Activated effector memory CD4-positive, alpha-beta T cell treated with anti-CD3 and anti-CD28 coated beads, Interleukin-2, amount 50 U/mL, for 16 hours (primary cell): ENCODE measurements at places on chromosomes 2 and 18.

DNA sequence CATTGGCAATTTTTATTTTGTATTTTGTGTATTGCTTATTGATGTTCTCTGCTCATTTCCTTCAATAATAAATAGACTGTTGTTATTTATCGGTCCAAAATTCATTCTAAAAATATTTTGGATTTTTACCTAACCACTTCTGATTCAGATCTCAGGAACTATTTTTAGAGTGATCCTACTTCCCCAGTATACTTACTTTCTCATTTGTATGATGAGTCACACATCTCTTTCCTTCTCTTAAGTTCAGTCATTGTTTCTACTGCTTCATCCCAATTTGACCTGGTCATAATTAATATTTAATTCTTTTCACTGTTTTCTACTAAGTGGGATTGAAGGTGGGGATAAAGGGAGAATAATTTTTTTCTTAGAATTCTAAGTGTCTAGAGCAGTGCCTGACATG, 75.1 kb downstream of the AGPS start:
- no peak for DNase-seq

DNA sequence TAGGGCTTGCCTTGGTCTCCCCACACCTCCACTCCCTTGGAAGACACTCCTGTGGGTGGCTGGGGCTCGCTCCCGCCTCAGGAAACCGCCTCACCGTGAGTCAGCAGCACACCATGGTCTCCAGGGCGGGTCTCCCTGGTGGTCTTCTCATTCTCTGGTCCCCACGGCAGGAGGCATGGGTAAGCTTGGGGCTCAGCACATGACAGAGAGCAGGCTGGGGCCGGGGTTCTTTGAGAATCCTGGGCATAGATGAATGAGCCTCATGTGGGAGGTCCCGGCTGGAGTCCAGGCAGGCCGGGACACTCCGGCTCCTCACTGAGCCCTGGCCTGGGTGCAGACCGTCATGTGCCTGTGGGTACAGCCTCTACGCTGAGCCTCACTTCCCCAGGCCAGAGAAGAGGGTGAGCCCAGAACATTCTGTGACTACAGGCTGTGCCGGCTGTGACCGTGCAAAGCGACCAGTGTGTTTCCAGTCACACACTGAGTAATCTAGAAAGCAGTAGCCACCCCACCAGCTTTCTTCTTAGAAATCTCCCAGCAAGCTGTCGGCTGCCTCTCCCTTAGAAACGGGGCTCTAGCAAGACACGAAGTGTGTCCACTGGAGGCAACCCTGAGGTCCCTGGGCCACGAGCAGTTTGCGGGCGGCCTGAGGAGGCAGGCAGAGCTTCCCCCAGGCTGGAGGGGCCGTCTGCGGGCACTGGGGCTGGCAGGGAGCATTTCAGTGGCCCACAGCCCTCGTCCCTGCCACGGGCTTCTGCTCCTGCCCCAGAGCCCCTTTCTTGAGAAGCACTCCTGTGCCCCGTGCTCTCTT, 93.1 kb downstream of the RHOB start:
- no peak for DNase-seq

DNA sequence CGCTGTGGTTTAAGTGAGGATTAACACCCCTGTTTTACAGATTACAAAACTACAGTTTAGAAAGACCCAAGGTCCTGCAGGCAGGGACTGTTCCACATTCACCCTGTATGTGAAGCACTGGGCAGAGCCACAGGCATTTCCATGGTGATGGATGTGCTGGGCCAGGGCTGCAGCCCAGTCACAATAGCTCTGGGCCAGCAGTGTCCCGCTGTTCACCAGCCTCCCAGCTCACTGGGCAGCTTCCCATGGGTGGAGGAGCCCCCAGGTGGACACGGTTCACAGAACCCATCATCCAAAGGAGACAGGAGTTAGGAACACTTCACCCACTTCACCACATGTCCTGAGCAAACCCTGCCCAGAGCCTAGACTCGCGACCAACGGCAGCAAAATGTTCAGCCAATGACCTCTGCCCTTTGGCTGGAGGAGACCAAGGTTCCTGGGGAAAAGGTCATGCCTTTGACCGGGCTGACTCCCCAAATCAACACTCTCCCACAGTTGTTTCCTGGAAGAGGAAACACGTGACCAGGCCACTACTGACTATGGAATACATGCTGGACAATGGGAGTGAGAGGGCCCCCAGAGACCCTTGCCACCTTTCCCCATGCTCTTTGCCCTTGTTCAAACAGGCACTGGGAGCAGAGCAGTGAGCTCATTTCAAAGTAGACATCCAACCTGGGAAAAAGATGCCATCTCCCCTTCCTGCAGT, 28.0 kb upstream of the SLC35F6 start:
- DNase-seq = no peak

DNA sequence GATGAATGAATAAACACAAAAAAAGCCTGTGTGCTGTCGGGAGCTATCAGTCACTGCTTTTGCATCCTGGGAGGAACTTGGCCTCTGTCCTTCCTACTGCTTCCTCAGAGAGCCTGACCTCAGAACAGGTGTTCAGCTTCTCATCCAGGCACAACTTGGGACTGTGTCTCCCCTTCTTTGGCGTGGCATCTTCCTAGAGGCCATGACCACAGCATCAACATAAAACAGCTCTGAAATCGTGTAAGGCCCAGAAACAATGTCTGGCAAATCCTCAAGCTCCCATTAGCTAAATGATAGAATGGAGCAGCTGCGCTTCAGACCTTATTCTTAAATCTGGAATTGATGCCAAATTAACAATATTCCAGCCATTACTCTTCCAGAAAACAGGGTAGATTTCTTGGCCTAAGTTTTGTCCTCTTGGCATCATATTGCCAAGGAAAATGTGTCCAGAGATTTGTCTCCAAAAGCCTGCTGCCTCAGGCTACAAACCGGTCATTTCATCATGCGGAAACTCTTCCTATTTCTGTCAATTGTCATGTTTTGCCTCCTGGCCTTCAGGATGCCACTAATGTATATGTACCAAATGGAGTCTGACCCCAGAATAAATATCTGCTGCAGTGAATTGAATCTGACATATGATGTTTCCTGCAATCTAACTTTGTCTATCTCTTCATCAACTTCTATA, 53.2 kb upstream of the RAB27B start:
- DNase-seq = no peak
